ENCODE measurements at places on chromosomes 5 and 9.

- no peak for DNase-seq
Observed at GRCh38 chr9:36874921-36875320, 159.1 kb downstream of the PAX5 start.

- peak; percentile 47 for DNase-seq
Observed at GRCh38 chr5:112417931-112418658, 982 bp downstream of the EPB41L4A start.

- DNase-seq = no peak
Observed at GRCh38 chr5:16493261-16493660, 27.7 kb upstream of the ZNF622 start.

DNA sequence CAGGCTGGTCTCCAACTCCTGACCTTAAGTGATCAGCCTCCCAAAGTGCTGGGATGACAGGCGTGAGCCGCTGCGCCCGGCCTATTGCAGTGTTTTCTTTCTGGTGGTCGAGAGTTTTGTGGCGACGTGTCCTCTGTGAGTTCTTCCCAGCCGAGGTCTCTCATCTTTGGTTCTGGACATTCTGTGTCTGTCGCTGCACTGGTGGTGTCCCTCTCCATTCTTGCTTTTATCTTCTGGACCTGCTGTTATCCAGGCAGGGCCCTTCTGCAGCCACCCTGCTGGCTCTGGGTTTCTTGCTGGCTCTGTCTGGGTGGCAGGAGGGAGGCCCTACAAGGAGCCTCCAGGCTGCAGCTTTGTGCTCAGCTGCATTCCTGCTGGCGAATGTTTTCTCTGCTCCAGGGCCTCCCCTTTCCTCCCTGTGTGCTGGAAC is 49.1 kb upstream of the EXOC3 start:
- DNase-seq = no peak

DNA sequence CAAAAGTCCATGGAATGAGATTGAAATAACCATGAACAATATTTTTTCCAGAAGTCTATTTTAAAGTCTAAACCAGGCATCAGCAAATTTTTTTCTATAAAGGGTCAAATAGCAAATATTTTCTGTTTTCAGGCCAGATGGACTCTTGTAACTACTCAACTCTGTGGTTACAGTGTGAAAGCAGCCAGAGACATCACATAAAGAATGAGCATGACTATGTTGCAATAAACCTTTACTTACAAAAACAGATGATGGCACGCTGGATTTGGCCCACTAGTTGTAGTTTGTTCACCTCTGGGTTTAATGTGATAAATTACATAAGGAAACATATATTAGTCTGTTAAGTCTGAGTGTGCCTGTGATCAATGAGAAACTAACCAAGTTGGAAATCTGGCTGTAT is 319.2 kb downstream of the TRPM3 start:
- DNase-seq = no peak

- no peak for DNase-seq
Observed at GRCh38 chr5:31181376-31181987, 12.0 kb upstream of the CDH6 start.

GRCh38 chr9:107874591-107875369 is 385.2 kb upstream of the KLF4 start:
- no peak for DNase-seq

GRCh38 chr5:68730979-68731654 is 362.7 kb upstream of the SLC30A5 start:
- no peak for DNase-seq

DNA sequence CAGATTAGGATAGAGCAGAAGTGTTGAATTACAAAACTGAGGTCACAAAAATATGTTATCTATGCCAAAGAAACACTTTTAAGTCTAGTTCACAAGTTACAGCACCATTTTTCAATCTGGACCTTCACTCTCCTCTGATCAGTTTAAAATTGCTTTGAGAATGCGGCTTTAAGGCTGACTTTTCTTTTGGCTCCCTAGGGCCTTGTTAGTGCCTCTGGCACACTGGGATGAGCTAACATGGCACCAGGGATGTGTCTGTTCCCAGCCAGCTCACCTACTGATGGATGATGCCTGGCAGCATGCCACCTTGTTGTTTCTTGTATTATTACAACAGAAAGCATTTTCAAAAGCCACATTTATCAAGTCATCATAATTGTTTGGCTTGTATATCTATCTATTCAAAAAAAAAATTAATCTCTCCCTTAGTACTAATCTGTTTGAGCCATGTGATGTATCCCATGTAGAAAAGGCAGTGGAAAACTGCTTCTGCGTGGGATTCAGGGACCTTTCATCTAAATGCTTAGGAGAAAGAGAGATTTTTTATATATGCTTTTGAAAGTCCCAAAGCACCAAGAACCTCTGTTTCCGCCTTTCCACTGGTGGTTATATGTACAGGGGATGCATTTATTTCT is 46.6 kb downstream of the ADAMTSL1 start:
- no peak for DNase-seq

- DNase-seq = no peak
Observed at GRCh38 chr5:117494188-117494587, 919.6 kb upstream of the SEMA6A start.

DNA sequence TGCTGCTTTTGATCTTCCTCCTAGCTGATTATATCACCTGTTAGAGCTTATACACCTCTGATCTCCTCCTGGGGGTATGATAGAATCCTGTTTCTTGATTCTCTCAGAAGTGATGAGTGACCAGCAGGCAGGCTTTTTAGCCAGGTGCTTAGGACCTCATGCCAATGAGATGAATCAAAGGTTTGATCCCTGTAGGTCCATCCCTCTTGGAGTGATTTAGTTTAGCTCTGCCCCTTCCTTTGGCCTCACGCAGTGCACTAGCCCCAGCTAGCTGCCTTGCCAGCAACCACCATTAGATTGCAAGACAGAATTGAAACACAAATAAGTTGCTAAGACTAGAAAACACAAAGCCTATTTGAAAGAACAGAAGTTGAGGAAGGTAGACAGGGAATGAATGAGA is 84.4 kb downstream of the ZSWIM6 start:
- DNase-seq = no peak

DNA sequence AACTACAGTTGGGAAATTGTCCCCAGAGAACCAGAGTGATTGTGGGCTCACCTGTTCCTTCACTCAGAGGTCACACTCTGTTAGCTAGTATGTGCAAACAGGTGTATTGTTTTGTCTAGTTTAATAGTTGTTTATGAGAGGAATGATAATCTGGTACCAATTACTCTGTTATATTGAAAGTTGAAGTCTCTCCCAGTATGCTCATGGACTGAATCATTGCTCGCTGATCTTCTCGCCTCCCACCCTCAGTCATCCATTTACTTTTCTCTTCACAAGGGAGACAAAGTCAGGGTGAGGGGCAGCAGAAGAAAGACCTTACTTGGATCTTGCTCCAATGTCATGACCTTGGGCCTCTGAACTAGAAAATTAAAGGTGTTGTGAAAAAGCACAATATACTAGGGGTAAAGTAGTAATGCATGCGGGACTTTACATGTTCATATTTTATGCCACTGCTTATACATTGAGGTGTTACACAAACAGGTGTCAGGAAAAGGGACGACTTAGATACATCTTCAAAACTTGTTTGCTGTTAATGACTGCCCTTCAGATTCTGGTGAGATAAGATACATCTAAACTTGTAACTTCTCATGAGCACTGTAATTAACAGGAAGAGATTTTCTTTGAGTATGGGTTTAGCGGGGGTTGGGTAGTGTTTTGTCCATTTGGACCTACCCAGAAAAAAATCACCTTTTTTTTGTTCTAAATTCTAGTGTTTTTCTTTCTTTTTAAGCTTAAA is 36.9 kb downstream of the LNPEP start:
- DNase-seq = no peak

All from stimulated activated CD4-positive, alpha-beta T cell treated with anti-CD3 and anti-CD28 coated beads, TNF-alpha, amount 100 ng/mL, for 48 hours (primary cell).